ENCODE measurements at places on chromosomes 3 and 15.

- DNase-seq: no peak
Observed at GRCh38 chr15:49990835-49991545, 128.0 kb downstream of the ATP8B4 start.

GRCh38 chr3:24520101-24520495 lies 25.4 kb upstream of the THRB start:
- no peak for DNase-seq

DNA sequence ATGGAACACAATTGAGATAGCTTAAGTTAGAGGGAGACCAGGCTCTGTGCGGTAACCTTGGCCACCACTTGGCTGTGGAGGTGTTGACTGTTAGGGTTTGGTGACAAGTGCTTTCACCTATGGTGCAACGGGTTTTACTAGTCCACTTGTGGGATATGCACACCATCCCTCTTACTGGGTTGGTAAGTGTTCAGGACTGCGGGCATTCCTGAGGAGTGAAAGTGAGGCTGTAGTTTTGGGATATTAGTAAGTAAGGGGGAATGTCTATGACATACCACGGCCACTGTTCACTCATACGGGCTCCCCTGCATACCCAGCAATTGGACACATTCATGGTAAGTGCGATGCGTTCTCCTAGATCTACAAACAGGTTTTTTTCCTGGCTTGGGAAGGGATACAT lies 8.0 kb upstream of the RAD54L2 start:
- no peak for DNase-seq

GRCh38 chr3:50749822-50750221 lies 75.1 kb downstream of the DOCK3 start:
- DNase-seq: no peak

DNA sequence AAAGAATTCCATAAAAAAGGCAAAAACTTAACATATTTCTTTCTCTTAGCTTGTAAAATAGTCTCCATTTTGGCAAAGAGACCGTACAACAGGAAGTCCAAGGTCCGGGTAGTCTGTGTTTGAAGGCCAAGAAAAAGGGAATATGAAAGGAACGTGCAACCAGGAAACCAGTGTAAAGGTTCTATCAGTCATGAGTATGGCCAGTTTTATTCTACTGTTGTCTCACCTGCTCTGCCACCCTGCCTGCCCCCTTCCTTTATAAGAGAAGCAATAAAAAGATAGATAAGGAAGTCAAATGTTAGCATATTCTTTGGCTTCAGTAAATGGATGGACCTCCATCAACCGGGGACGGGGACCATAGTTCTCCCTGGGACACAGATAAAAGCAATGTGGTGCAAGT lies 370.6 kb upstream of the ROBO2 start:
- DNase-seq: no peak

GRCh38 chr15:74365598-74366445 lies 1.6 kb downstream of the CYP11A1 start:
- DNase-seq: no peak

DNA sequence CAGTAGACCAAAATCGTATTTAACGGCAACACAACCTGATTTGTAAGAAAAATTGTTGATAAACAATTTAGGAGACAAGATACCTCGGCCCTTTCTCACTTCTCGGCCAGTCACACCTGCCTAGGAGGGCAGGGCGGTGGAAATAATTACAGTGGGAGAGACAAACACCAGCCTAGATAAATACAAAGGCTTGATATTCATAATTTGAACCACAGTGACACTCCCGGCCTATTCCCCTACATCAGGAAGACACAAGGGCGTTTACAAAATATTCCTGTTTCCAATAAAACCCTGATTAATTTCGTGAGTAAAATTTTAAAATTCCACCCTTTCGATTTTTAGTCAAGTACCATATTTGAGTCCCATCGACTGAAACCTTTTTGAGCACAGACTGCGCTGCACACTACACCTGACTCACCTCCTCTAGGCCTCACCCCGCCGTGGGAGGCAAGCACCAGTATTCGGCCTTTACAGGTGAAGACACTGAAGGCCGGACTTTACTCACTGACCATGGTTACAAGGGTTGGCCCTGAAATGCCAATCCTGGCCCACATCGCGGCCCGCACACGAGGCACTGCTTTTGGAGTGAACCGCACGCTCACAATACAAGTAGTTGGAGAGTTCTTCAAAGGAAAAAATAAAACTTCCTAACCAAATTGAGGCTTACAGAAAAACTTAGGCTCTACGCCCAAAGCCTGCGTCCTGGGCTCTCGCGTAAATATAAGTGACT lies 794 bp downstream of the ARPP19 start:
- peak; percentile 48 for DNase-seq

GRCh38 chr15:68418611-68419161 lies 13.3 kb downstream of the ITGA11 start:
- DNase-seq: no peak

Data from CD4-positive, alpha-beta T cell treated with Interleukin-4 for 4 hours (primary cell).